NCI-H2081 treated with DMSO at 0.1 percent for 48 hours (cell line): ENCODE measurements at places on chromosomes 5 and 9.

- no peak for DNase-seq
Measured at GRCh38 chr5:51392689-51393199, 9.5 kb downstream of the ISL1 start.

- no peak for DNase-seq
Measured at GRCh38 chr5:170307575-170308465, 10.2 kb upstream of the LCP2 start.

DNA sequence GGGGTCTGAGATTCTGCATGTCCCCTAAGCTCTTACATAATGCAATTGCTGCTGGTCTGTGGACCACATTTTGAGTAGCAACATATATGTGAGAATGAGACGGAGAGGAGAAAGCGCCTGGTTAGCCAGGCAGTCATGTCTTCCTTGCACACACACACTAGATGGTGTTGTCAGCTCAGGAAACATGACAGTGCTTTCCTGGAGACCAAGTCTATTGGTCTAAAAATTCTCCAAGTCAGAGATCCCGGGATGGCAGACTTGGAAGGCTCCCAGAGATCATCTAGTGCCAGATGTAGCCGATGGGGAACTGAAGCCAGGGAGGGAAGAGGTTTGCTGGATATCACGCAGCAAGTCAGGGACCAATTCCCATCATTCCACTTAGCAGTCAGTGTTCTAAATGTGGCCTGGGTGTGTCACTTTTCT is 53.4 kb downstream of the GALNT12 start:
- no peak for DNase-seq

GRCh38 chr5:96978812-96979449 is 43.1 kb downstream of the LNPEP start:
- no peak for DNase-seq

GRCh38 chr9:133711428-133712220 is 26.5 kb downstream of the SARDH start:
- DNase-seq = no peak
